ENCODE measurements at places on chromosomes 12 and 14. TPM values are rescaled to one million over a fixed set of nuclear protein-coding genes. Genes with fewer than 3 reads are reported as not detected.

GRCh38 chr12:54954801-54955200 lies 29.8 kb downstream of the TESPA1 start:
- H3K36me3 ChIP-seq: no peaks in the 10 kb centered on the region
- no peaks in the 10 kb centered on the region for H3K4me1 ChIP-seq
- H3K27ac ChIP-seq: no peak overlapping the region
- no peaks in the 10 kb centered on the region for H3K27me3 ChIP-seq
- no peak overlapping the region for H3K4me3 ChIP-seq
- no peak for DNase-seq

Gene CCDC38
- total RNA-seq: not detected

Gene CLEC1A
- 7.0 TPM for total RNA-seq

Gene GSG1
- not detected for total RNA-seq

Gene LGR5
- total RNA-seq: 0.65 TPM

GRCh38 chr12:122282061-122282460 lies 15.8 kb upstream of the VPS33A start:
- H3K27ac ChIP-seq: peak overlapping the region; percentile 1
- H3K36me3 ChIP-seq: no peaks in the 10 kb centered on the region
- H3K27me3 ChIP-seq: no peaks in the 10 kb centered on the region
- H3K4me3 ChIP-seq: no peak overlapping the region

Gene DNM1L
- total RNA-seq: 68.8 TPM

GRCh38 chr12:121550974-121551634 lies 29.7 kb downstream of the KDM2B start:
- no peaks in the 10 kb centered on the region for H3K36me3 ChIP-seq
- no peak overlapping the region for H3K4me3 ChIP-seq
- no peaks in the 10 kb centered on the region for H3K4me1 ChIP-seq
- no peak overlapping the region for H3K27ac ChIP-seq
- DNase-seq: no peak

DNA sequence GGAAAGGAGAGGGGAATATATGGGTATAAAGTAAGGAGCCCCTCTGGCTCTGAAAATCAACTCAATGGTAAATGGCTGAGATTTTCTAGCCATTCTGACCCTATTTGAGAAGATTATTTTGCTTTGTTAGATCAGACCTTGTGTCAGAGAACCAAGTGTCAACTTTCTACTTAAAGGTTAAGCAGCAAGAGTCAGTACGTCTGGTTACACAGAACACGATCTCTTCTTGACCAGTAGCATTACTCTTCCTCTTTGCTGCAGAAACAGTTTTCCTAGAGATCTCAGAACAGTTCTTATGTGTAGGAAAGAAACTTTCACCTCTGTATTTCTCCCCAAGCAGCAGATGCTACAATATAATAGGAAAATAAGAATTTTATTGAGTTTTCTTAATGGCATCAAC lies 47.4 kb upstream of the BTG1 start:
- no peaks in the 10 kb centered on the region for H3K27me3 ChIP-seq
- H3K4me1 ChIP-seq: no peaks in the 10 kb centered on the region
- no peaks in the 10 kb centered on the region for H3K36me3 ChIP-seq
- DNase-seq: no peak
- H3K4me3 ChIP-seq: no peak overlapping the region

Gene KRT6A
- not detected for total RNA-seq

DNA sequence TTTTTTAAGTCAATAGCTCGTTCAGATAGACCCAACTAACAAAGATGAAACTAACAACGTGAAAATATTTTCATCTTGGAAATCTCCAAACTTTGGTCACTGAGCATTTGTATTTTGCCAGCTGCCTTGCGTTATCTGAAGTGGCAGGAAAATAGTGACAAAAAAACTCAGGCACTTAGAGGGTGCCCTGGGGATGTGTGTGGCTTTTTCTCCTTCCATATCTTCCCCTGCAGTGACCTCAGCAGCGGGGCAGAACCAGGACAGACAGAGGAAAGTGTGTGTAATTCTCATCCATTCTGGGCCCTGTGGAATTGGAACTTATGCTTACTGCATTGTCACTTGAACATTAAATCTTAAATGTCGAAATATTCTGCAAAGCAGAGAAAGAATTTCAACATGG lies 152.0 kb downstream of the BCAT1 start:
- H3K27ac ChIP-seq: no peak overlapping the region
- H3K36me3 ChIP-seq: no peaks in the 10 kb centered on the region
- H3K4me1 ChIP-seq: no peaks in the 10 kb centered on the region
- no peak overlapping the region for H3K4me3 ChIP-seq
- H3K27me3 ChIP-seq: no peaks in the 10 kb centered on the region
- DNase-seq: no peak

Gene SLC39A5
- total RNA-seq: not detected

DNA sequence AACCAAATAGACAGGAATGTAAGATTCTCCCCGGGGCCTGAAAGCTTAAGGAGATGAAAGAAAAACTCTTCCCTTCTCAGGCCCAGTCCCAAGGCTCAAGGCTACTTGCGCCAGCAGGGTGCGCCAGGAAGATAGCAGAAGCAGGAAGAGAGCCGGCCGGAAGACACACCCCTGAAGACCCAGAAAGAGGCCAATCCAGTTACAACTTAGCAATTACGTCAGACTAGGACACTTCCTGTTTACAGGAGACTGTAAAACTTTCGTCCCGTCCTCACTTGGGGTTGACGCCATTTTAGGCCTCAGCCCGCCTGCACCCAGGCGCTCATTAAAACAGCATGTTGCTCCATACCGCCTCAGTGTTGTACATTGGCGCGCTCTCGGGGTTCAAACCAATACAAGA lies 9.4 kb downstream of the COX16 start:
- no peaks in the 10 kb centered on the region for H3K36me3 ChIP-seq
- no peak overlapping the region for H3K27ac ChIP-seq
- no peak for DNase-seq
- H3K4me3 ChIP-seq: no peak overlapping the region
- H3K4me1 ChIP-seq: no peaks in the 10 kb centered on the region

Gene CBLN3
- total RNA-seq: 10.2 TPM

DNA sequence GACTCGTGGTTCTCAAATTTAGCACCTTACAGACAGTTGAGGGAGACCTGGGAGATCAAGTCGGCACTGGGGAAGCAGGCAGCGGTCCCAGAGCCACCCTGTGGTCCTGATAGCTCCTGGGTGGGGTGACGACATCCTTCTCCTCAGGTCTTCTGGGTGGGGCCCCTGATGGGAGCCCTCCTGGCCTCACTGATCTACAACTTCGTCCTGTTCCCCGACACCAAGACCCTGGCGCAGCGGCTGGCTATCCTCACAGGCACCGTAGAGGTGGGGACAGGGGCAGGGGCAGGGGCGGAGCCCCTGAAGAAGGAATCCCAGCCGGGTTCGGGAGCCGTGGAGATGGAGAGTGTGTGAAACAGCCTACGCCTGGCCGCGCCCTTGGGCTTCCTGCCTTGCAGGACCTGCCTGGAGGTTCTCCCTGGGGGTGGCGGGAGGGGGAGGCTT lies 2.6 kb downstream of the AQP6 start:
- no peaks in the 10 kb centered on the region for H3K4me1 ChIP-seq
- peak; percentile 72 for DNase-seq
- H3K27ac ChIP-seq: no peak overlapping the region
- H3K36me3 ChIP-seq: no peaks in the 10 kb centered on the region
- H3K4me3 ChIP-seq: no peak overlapping the region

Gene PRB3
- not detected for total RNA-seq

DNA sequence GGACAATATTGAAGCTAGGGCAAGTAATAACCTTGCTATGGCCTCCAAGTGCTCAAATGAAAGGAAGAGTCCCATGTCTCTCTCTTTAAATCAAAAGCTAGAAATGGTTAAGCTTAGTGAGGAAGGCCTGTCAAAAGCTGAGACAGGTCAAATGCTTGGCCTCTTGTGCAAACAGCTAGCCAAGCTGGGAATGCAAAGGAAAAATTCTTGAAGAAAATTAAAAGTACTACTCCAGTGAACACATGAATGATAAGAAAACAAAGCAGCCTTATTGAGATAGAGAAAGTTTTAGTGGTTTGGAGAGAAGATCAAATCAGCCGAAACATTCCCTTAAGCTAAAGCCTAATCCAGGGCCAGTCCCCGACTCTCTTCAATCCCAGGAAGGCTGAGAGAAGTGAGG lies 84.1 kb upstream of the PLEKHA5 start:
- H3K4me1 ChIP-seq: no peaks in the 10 kb centered on the region
- no peak overlapping the region for H3K4me3 ChIP-seq
- no peaks in the 10 kb centered on the region for H3K27me3 ChIP-seq
- no peak for DNase-seq

- H3K36me3 ChIP-seq: peaks cover 5% of the 10 kb centered on the region
- peak overlapping the region; percentile 67 for H3K4me3 ChIP-seq
- H3K27ac ChIP-seq: peak overlapping the region; percentile 94
- peak; percentile 81 for DNase-seq
- H3K27me3 ChIP-seq: no peaks in the 10 kb centered on the region
Observed at GRCh38 chr12:57603815-57604453, 690 bp upstream of the DTX3 start.

Gene KLRF2
- total RNA-seq: not detected

GRCh38 chr14:51095854-51096823 lies 1.2 kb upstream of the TRIM9 start:
- no peaks in the 10 kb centered on the region for H3K36me3 ChIP-seq
- H3K27ac ChIP-seq: no peak overlapping the region
- H3K4me1 ChIP-seq: no peaks in the 10 kb centered on the region
- peak overlapping the region; percentile 65 for H3K4me3 ChIP-seq

Gene COL2A1
- total RNA-seq: not detected

Gene AQP6
- not detected for total RNA-seq

GRCh38 chr14:65972346-65972870 lies 513.8 kb upstream of the CCDC196 start:
- DNase-seq: no peak
- no peaks in the 10 kb centered on the region for H3K36me3 ChIP-seq
- no peaks in the 10 kb centered on the region for H3K4me1 ChIP-seq
- H3K27ac ChIP-seq: no peak overlapping the region
- no peak overlapping the region for H3K4me3 ChIP-seq

DNA sequence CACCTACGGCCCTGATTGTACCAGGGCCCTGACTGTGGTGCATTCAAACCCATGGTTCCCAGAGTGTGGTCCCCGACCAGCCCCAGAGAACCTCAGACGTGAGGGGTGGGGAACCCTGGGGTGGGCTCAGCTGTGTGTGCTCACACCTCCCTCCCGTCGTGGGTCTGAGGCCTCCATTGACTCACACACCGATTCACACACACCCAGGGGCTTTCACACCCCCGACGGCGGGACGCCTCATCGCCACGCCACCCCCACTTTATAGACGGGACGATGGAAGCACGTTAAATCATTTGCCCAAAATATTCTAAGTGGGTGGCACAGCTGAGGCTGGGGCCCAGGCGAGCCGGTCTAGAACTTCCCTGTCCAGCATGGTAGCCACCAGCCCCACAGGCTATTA lies 3.4 kb upstream of the FBRSL1 start:
- no peaks in the 10 kb centered on the region for H3K4me1 ChIP-seq
- H3K27ac ChIP-seq: no peak overlapping the region

Gene PLCZ1
- 0.66 TPM for total RNA-seq

Gene KRT82
- total RNA-seq: not detected

- H3K4me1 ChIP-seq: no peaks in the 10 kb centered on the region
- H3K4me3 ChIP-seq: no peak overlapping the region
- no peak overlapping the region for H3K27ac ChIP-seq
- no peak for DNase-seq
- no peaks in the 10 kb centered on the region for H3K27me3 ChIP-seq
Observed at GRCh38 chr12:89969093-89969492, 260.5 kb upstream of the ATP2B1 start.

DNA sequence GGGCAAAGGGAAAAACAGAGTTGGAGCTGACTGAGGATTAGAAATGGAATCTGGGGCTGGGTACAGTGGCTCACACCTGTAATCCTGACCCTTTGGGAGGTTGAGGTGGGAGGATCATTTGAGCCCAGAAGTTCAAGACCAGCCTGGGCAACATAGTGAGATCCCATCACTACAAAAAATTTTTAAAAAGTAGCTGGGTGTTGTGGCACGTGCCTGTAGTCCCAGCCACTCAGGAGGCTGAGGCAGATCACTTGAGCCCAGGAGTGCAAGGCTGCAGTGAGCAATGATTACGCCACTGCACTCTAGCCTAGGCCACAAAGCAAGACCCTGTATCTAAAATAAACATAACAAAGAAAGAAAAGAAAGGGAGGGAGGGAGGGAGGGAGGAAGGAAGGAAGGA lies 14.9 kb upstream of the DCP1B start:
- H3K27ac ChIP-seq: no peak overlapping the region
- DNase-seq: no peak
- no peak overlapping the region for H3K4me3 ChIP-seq

GRCh38 chr12:42962384-42962783 lies 372.8 kb upstream of the PRICKLE1 start:
- no peaks in the 10 kb centered on the region for H3K36me3 ChIP-seq
- no peak overlapping the region for H3K27ac ChIP-seq
- DNase-seq: no peak

DNA sequence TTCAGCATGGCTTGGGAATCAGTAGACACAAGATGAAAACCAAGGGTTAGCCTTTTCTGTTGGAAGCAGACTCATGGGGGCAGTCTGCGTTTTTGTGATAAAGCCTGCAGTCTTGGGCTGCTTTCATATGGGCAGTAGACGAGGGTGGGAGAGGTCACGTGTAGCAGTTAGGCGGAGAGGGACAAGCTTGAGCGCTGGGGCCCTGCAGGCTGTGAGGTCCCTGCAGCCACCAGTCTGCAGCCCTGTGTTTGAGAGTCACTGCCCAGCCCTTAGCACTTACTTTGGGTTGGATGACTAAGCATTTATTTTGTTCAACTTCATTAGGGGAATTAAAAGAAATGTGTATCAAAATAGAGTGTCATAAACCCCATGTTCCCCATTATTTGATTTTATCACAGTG lies 37.2 kb downstream of the EP400 start:
- H3K4me3 ChIP-seq: no peak overlapping the region
- no peak for DNase-seq
- peaks cover 17% of the 10 kb centered on the region for H3K36me3 ChIP-seq
- H3K4me1 ChIP-seq: no peaks in the 10 kb centered on the region

DNA sequence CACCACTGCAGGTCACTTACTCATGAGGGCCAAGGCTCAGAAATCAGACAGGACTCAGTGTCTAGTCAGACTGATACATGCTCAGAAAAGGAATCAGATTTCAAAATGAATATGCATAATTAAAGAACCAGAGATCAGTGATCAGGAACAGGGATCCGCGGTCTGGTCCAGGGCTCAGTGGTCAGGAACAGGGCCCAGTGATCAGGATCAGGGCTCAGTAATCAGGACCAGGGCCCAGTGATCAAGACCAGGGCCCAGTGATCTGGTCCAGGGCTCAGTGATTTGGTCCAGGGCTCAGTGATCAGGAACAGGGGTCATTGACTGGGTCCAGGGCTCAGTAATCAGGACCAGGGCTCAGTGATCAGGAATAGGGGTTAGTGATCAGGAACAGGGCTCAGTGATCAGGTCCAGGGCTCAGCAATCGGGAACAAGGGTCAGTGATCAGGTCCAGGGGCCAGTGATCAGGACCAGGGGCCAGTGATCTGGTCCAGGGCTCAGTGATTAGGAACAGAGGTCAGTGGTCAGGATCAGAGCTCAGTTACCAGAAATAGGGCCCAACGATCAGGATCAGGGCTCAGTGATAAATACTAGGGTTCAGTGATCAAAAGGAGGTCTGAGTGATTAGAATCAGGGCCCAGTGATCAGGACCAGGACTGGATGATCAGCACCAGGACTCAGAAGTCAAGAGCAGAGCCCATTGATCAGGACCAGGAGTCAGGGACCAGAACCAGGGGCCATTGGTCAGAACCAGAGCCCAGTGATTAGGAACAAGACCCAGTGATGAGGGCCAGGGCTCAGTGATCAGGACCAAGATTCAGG lies 175.3 kb downstream of the TMEM121 start:
- no peaks in the 10 kb centered on the region for H3K4me1 ChIP-seq
- no peak for DNase-seq
- no peaks in the 10 kb centered on the region for H3K27me3 ChIP-seq
- no peaks in the 10 kb centered on the region for H3K36me3 ChIP-seq

Gene DNAL1
- total RNA-seq: 17.2 TPM

Data from aorta (tissue), 5 donors.